Activated CD4-positive, alpha-beta T cell treated with anti-CD3 and anti-CD28 coated beads for 24 hours (primary cell): ENCODE measurements at places on chromosomes 12 and 14.

DNA sequence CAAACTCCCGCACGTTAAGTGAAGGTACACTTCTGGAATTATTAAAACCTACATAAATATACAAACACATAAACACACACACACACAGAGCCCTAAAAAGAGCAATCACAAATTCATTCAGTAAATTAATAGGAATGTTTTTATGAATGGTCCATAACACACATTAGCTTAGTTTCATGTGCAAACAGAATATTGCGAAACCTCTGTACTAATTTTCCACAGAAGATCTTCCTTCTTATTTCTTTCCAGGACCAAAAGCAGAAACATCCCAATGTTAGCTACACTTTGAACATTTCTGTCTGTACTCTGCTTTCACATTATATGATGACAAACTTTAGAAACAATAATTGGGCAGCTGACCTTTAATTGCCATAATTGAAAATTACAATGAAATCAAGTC is 101.6 kb downstream of the SOX5 start:
- DNase-seq, result no peak

DNA sequence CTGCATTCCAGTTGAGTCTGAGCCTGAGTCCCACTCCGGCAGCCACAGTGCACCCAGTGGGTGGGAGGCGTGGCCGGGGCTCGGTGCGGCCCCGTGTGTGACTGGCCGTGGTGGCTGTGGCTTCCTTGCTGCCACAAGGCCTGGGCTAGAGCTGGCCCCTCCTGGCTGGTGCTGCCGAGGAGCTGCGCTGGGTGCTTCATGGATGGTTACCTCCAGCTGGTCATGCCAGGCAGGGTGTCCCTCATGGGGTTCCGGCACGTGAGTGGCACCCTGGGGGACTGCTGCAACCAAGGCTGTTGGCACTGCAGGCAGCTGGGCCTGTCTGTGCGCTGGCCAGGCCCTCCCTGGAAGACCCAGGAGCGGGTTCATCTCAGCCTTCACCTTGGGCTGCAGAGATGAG is 62.7 kb downstream of the KIF26A start:
- no peak for DNase-seq

GRCh38 chr12:103561174-103561573 is 25.9 kb upstream of the STAB2 start:
- DNase-seq, result no peak

DNA sequence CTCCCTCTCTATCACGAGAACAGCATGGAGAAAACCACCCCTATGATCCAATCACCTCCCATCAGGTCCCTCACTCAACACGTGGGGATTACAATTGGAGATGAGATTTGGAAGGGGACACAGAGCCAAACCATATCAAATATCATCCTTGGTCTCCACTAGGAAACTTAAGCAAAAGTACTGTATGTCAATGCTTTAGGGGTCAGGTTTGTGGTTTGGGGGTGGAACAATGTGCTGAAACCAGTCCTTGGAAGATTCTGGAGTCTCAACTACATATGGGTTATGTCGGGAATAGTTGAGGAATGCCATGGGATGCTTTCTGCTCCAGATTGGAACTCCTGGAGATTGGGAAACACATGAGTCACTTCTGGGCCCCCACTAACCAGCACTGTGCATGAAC is 48.3 kb upstream of the CCDC63 start:
- DNase-seq, result no peak

DNA sequence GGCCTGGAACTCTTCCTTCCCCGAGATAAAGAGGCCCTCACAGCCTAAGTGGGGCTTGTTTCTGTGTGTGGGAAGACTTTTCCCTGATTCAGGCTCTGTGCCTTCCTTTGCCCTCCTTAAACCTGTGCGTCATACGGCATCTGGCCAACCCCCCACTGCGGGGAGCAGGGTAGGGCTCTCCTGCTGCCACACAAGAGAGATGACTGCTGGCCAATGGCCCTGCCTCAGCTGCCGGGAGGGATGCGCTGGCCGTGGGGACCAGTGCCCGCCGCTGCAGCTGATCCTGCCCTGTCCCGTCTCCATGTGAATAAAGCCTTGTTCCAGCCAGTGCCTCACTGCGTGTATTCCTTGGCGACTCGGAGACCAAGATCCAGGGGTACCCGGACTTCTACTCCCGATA is 42.5 kb upstream of the BEGAIN start:
- no peak for DNase-seq

DNA sequence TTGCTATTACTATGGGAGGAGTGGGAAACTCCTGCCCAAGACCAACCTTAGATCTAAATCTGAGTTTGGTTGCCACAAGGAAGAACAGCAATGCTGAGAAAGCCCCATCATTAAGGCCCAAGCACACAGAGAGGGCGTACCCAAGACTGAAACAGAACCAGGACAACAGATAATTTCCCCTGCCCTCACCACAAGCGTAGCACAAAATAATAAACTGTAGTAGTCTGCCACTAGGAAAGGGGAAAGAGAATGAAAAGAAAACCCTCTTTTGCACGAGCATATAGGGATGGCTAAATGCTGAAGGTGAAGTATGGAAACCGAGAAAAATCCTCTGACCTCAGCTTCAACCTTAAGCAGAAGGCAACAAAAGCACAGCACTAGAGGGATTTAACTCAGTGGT is 76.5 kb upstream of the DHRS4 start:
- DNase-seq, result no peak

- no peak for DNase-seq
Observed at GRCh38 chr14:71523630-71524319, 408.5 kb upstream of the RGS6 start.

DNA sequence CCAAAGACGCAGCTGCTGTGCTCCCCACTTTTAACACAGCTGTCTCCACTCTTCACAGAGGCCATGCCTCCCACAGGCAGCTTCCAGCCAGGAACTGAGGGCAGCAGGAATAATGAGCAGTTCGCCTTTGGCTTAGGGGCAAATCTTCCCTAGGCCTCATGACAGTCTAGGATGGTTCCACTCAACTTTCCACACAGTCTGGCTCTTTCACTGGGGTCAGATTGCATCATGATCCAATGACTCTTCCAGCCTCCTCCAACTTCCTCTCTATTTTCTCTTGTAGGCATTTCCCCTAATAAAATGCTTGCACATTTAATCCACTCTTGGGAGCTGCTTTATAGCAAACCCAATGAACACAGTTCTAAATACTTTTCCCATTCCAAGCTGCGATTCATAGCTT is 271.6 kb upstream of the ATP2B1 start:
- DNase-seq, result no peak

GRCh38 chr14:93785423-93785822 is 2.9 kb downstream of the PRIMA1 start:
- no peak for DNase-seq

GRCh38 chr12:3752096-3752709 is 706 bp downstream of the CRACR2A start:
- DNase-seq, result peak; percentile 45
